Stimulated activated memory B cell treated with anti-CD40 and anti-IgM and Interleukin-4, amounts not matched to agents 10 μg/mL and 1 μg/mL and 100 μg/mL, for 72 hours (primary cell): ENCODE measurements at places on chromosomes 3 and 15.

DNA sequence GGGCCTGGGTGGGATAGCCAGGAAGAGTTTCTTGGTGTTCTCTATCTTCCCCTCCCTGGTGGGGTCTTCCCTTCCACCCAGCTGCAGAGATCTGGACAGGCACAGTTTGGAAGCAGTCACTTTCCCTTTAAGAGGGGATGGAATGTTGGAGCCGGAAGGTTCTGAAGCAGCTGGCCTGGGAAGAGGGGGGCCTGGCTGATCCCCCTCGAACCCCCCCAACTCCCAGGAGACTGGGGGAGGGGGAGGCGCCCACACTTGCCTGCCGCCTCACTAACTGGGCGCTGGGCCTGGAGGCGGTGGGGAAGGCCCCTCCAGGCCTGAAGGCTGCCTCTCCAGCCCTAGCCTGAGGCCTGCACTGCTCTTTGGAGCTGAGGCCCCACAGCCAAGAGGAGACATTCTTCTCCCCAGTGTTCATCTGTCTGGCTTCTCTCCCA lies 1.4 kb downstream of the DVL3 start:
- ATAC-seq, result no peak

- ATAC-seq, result no peak
These were observed 405.5 kb downstream of the ZNF385D start for GRCh38 chr3:21345382-21345976.

DNA sequence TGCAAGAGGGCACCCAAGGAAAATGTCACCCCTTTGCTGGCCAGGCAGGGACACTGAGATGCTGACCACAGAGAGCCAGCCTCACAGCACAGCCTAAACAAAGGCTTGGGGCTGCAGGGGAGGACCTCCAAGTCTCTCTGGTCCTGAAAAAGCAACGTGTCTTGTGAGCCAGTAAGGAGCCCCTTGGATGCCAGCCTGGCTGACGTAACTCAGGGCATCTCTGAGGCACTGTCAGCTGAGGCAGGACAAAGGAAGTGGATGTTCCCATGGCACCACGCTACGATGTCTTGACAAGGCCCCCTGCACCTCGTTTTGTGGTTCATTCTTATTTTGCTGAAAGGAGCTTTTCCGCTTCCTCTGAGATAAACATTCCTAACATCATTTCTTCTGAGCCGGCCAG lies 160.7 kb downstream of the OR4M2 start:
- ATAC-seq, result no peak

DNA sequence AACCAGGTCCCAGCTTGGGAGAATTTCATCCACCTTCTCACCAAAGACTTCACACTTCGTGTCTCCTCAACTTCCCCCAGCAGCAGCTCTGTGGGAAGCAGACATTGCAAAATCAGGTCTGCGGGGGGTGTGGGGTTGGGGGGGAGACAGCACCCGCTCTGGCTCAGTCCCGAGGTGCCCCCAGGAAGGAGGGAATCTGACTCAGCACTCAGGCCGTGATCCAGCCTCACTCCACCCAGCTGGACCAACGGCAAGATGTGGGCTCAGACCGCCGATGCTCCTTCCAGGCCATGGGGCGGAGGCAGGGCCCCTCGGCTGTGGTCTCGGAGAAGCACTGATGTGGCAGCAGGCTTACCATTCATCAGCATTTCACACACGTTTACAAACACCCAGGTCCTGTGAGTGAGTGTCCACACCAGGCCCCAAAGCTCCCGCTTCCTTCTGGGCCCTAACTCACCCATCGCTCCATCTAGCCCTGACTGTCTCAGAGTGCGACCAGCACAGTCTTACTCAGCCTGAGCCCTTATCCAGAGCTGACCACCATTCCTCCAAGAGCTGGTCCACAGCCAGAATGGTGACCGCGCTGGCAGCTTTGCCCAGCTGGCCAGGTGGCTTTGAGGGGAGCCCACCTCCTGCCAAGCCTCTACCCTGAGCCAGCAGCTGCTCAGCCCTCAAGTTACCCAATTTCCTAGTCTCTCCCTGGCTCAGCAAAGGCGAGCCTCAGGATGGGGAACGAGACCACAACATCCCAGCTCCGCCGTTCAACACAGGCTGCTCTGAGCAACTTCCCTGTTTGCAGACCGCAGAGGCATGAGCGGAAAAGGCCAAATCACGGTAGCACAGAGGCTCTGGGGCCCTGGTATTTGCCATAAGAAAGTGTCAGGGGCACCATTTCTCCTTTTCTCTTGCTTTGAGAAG lies 3.3 kb downstream of the STAB1 start:
- ATAC-seq, result peak; percentile 73

DNA sequence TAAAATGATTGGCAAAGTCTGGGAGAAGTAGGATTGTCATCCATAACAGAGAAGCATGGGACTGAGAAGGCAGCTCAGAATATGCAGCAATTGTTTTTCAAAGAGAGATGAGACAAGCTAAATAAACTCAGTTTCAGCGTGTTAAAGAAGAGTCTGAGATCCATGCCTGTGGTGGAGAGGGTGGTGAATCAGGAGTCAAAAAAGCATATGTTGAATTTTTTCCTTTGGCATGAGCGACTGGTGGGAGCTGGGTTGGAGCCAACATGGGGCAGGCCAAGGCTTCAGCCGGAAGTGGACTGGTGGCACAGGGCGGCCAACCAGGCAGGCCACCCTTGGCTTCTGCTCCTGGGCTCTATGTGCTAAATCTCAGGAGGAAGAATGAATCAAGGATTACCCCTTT lies 102.0 kb downstream of the SST start:
- ATAC-seq, result no peak

DNA sequence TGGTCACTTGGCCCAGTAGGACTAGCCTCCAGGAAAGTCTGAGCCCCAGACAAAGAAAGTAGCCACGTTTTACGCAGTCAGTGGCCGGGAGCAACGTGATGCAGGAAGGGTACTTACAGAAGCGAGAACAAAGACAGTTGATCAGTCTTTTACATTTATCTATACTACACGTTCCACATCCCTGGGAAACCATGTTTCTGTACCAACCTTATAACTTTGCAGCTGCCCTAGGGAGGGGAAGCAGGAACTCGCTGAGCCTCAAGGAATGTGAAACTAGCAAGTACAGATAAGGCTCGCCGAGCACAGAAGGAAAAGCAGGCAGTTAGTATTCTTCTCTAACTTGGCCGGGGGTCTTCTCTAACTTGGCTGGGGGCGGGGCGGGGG lies 3.4 kb upstream of the KNL1 start:
- no peak for ATAC-seq

DNA sequence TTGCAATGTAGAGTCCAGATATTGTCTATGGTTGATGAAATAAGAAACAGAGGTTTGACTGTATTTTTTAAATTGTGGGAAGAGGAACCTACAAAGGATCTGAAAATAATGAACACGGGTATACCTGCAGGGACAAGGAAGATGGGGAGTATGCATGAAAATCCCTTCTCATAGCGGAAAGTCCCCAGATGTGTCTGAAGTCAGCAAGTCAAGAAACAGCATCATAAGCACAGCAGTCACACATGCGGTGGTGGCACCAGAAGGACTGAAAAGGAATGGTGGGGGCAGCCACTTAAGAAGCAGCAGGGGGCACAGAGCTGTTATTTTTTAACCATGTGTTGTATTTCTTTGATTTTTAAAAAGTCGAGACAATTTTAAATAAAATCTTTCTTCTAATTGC lies 4.7 kb downstream of the MRPS11 start:
- peak; percentile 44 for ATAC-seq
